Cortex of kidney (tissue), 1 donor: ENCODE measurements at places on chromosomes 12 and 14.

DNA sequence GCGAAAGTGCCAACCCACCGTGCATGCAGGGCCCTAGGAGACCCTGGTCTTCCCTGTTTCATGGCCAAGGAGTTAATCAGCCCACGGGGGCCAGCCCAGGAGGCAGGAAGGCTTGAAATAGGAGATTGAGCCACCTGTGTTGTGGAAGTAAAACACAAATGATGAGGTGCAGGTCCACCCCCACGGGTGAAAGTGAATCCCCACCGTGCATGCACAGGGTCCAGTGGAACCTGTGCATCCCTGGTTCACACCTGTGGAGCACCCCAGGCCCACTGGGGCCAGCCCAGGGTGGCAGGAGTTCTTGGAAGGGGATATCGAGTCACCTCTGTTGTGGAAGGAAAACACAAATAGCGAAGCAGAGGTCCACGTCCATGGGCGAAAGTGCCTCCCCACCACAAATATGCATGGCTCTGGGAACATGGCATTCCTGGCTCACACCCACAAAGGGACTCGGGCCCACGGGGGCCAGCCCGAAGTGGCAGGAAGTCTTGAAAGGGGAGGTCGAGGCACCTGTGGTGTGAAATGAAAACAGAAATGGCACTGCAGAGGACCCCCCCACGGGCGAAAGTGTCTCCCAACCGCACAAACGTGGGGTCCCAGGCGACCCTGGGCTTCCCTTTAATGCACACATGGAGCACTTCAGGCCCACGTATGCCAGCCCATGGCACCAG is 381.5 kb downstream of the ALG10 start:
- DNase-seq = no peak

DNA sequence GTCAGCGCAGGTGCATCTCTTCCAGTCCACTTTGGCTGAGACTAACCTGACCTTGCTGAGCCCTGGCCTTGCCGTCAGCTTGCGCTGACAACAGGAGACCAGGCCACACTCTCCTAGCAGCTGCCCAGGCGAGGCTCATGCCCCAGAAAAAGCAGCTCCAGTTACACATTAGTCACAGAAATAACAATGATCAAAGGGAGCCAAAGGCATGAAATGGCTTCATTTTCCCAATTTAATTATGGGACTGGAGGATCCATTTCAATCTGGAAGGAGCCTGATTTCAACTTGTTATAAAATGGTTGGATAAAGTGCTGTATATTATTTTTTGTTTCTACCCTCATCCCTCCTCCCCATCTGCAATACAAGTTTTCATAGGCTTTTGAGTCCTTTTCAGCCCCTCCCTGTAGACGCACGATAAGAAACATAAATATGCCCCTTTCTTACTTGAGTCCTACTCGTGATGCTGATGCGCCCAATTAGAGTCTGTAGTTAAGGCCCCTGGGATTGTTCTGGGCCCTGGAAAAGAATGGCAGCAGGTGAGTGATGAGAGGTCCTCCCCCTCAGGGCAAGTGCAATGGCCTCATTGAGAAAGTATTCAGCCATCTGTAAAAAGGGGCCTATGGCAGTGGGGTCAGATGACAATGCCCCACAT is 376.0 kb downstream of the C12orf75 start:
- DNase-seq = no peak

- no peak for DNase-seq
Observed at GRCh38 chr14:91324606-91325575, 80.4 kb upstream of the GPR68 start.

GRCh38 chr12:132582058-132582420 is 28.3 kb downstream of the LRCOL1 start:
- DNase-seq = no peak

DNA sequence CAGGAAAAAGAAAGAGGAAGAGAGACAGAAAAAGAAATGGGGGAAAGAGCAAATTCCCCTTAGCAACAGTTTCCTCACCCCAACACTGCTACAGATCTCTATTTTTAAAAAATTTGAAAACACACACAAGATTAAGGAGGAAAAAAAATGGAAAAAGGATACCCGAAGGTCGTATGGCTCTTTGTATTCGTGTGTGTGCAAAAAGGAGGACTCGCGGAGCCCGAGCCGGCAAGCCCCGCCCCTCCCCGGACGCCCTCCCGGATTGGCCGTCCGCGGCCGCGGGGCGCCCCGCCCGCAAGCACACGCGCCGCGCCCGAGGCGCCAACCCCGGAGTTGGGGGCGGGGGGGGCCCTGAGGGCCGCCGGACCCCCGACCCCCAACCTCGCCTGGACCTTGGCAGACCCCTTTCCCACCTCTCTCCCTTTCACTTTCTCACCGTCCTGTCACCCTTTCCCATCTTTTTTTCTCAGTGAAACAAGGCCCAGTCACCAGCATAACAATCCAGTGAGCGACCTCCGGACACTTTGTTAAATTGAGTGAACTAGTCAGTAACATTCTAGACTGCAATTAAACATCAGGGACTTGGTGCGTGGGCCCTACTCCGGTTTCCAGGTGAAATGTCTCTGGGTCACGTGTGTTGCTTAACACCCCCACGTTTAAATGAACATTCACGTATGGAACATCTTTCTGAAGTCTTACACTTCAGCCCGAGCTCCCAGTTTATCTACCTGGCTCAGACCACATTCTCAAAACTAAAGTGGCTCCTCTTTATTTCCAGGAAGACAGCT is at the start of gene C14orf93:
Gene C14orf93, minus strand, starts transcription at position 205 of the 788 bp plus-strand sequence. CDS start 11,120 bp downstream, outside the sequence.
- no peak for DNase-seq

- DNase-seq = no peak
Observed at GRCh38 chr14:100017553-100017952, 47.7 kb upstream of the EVL start.

GRCh38 chr14:24398653-24399446 is at the start of gene NYNRIN:
Gene NYNRIN, plus strand, starts transcription at chr14:24399003. Its CDS starts 244 bp downstream, at chr14:24399247.
- DNase-seq = no peak

DNA sequence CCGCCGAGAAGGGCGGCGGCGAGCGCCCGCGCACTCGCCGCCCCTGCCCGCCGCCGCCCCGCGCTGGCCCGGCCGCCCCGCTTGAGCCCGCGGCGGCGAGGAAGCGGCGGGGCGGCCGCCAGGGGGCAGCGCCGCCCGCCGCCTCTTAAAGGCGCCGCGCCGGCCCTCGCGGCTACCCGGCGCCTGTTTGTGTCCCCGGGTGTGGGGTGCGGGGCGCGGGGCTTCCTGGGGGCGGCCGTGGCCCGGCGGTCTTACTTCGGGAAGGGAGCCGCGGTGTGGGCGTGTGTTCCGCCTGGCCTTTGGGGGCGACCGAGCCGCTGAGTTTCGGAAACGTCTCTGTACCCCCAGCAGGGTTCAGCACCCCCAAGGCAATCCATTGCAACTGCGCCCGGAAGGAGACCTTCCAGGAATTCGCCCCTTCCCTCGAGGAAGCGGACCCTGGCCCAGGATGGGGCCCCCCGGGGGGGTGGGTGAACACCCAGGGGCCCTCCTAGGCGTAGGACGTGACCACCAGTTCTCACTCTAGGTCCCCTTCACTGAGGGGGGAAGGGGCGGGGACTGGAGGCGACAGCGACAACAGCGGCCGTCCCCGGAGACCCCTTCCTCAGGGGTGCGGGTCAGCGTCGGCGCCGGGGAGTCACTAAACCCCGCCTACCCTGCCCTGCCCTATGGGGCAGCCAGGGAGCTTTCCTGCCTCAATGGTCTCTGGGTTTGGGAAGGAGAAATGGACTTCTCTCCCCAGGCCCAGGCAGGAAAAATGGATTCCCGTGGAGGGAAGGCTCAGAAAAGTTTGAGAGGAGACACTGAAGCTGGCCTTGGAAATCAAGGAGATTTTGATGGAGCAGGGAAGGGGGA is at the start of gene ITPK1:
Gene ITPK1, minus strand, starts transcription at position 105 of the 855 bp plus-strand sequence. CDS start 762 bp downstream, outside the sequence.
- DNase-seq = no peak

DNA sequence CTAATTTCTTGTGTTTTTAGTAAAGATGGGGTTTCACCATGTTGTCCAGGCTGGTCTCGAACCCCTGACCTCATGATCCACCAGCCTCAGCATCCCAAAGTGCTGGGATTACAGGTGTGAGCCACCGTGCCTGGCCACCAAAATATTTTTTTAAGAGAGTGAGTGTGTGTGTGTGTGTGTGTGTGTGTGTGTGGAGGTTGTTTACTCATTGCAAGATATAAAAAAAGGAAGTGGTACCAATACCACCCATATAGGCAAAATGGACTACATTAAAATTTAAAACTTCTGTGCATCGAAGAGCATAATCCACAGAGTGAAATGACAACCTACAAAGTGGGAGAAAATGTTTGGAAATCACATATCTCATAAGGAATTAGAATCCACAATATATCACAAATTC is 15.5 kb upstream of the CLEC2A start:
- DNase-seq = no peak

- DNase-seq = no peak
Observed at GRCh38 chr14:45247427-45247826, 5.6 kb downstream of the MIS18BP1 start.

DNA sequence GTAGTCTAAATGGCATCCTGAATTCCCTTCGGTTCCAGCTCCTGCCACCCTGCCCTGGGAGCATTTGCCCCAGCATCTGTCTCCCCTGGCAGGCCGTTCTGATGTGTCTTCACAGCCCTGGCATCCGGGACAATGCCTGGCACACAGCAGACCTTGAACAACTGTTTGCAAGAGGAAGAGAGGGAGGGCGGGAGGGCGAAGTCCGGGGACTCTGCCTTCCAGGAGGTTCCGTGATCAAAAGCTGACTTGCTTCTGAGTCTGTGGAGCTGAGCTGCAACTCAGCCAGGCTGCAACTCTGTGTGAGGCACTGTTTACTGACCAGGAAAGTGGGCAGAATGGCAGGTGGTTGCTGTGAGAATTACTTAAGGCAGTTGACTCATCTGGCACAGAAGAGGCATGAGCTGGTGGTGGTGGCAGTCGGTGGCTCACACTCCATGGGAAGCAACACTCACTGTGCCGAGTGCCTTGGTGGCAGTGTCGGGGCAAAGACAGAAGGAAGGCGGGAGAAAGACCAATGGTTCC is 61.1 kb upstream of the DLK1 start:
- no peak for DNase-seq

GRCh38 chr12:41881891-41882805 is 262.5 kb downstream of the GXYLT1 start:
- no peak for DNase-seq

GRCh38 chr14:44204061-44204835 is 302.8 kb downstream of the FSCB start:
- no peak for DNase-seq

GRCh38 chr12:109718390-109718789 is 4.8 kb downstream of the FAM222A start:
- no peak for DNase-seq

DNA sequence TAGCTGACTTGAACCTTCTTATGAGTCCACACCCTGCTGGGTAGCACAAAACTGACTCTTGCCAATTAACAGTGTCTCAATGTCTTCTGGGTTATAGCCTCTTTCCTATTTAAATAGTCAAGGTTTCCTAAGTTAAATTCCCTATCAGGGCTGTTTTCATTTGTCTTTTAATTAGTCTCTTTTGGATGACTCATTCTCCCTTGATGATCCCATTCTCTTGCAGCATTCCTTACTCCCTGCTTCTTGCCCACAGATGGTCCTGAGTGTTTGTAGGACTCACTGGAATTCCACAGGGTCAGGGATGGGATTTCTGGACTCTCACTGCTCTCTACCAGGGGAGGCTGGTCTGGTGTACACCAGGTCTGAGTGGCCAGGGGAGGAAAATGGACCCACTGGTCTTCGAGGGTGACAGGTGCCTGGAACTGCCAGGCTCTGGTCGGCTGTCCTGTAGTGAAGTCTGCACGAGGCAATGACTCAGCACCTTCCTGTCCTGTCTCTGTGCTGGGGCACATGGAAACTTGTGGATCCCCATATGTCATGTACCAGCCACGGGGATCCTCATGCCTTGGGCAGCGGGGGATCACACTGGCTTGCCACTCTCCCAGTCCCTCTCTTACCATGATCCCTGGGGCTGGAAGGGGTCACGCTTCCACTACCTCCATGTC is 236.5 kb upstream of the PELI2 start:
- no peak for DNase-seq

DNA sequence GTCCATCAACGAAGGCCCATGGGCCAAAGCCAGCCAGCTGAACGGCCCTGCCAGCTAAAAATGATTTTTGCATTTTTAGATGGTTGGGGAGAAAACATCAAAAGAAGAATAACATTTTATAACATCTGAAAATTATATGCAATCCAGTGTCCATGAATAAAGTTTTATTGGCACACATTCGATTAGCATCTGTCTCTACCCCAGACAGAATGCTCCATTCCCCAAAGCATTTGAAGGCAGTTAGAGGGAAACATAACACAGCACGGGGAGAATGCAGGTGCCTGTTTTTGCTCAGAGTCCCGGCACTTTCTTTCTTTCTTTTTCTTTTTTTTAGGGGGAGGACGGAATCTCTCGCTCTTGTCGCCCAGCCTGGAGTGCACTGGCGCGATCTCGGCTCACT is 110.7 kb downstream of the ZNF664 start:
- no peak for DNase-seq

GRCh38 chr12:10361084-10361483 is 28.8 kb downstream of the KLRK1 start:
- no peak for DNase-seq

- DNase-seq = no peak
Observed at GRCh38 chr12:66688846-66689439, 10.1 kb upstream of the GRIP1 start.

- DNase-seq = no peak
Observed at GRCh38 chr14:64234877-64235651, 59.1 kb downstream of the ESR2 start.

- DNase-seq = no peak
Observed at GRCh38 chr14:50233166-50233950, 2.0 kb upstream of the SOS2 start.

GRCh38 chr12:75439048-75439447 is 41.5 kb upstream of the GLIPR1 start:
- no peak for DNase-seq

- no peak for DNase-seq
Observed at GRCh38 chr12:121490401-121491281, 90.2 kb downstream of the KDM2B start.

- no peak for DNase-seq
Observed at GRCh38 chr12:71972441-71973074, 33.9 kb downstream of the TPH2 start.

- no peak for DNase-seq
Observed at GRCh38 chr14:101062065-101062450, 158.5 kb upstream of the RTL1 start.

DNA sequence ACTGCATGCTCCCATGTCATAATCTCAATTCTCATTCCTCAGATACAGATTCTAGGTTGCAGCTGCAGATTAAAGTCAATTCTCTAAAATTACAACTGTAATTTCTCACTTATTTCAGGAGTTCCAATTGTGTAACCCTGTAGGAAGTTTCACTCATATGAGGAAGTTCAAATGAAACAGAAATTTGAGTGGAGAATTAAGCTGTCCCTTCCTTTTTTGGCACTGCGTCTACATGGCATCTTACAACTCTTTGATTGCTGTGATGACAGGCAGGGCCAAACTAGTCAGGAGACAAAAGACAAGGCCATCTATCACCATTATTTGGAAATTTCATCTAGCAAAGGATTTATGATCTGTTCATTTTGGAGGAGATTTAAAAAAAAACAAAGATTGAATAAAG is 13.3 kb upstream of the GRIP1 start:
- DNase-seq = no peak

GRCh38 chr14:52313462-52313861 is 650 bp upstream of the PTGER2 start:
- no peak for DNase-seq
